ENCODE measurements at places on chromosomes 2 and 18.

- no peak for DNase-seq
Observed at GRCh38 chr2:21277068-21278056, 153.6 kb downstream of the TDRD15 start.

GRCh38 chr2:98516571-98516970 lies 71.9 kb downstream of the INPP4A start:
- DNase-seq: no peak

GRCh38 chr2:200741468-200742202 lies 70.1 kb upstream of the BZW1 start:
- DNase-seq: no peak

DNA sequence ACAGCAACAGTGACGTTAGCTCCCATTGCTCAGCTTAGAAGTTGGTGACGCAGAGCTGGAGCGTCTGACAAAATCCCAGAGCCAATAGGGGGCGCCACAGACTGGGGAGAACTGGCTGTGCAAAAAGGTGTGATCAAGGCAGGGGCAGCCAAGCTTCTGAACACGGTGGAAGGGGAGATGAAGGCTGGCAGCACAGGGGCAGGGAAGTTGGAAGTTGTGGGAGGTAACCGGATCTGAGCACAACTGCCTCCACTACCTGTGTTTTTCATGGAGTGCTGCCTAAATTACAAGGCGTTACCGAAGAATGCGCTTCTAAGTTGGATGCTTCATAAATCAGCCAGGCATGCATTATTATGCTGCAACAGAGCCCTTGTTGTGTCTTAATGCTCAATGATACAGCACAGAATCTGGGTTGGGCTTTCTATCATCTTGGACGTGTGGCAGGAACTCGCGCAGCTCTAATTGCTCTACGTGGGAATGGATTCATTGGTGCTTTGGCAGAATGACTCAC lies 370.0 kb downstream of the SLC4A3 start:
- no peak for DNase-seq

DNA sequence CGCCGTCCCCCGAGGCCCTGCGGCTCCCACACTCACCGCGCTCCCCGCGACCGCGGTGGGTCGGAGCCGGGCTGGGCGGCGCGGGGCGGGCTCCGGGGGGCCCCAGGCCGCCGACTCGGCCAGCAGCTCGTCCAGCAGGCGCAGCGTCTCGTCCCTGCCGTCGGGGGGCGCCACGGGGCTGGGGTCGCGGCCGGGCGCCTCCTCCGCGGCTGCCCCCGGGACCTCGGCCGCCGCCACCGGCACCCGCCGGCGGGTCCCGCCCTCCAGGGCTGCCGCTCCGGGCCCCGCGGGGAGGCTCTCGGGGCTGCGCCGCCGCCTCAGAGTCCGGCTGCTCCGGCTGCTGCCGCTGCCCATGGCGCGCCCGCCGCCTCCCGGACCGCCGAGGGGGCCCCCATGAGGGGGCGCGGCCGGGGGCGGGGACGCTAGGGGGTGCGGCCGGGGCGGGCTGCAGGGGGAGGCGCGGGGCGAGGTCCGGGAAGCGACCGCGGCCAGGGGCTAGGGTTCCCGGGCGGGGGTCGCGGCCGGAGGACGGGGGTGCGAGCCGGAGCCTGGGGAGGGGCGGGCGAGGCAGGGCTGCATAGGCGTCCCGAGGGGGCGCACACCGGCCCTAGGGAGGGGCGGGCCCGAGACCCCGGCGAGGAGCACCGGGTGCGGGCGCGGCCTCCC lies at the start of gene CYS1:
Gene CYS1, minus strand, starts transcription at position 542 of the 666 bp plus-strand sequence. Its CDS starts 188 bp downstream, at position 354.
- no peak for DNase-seq

DNA sequence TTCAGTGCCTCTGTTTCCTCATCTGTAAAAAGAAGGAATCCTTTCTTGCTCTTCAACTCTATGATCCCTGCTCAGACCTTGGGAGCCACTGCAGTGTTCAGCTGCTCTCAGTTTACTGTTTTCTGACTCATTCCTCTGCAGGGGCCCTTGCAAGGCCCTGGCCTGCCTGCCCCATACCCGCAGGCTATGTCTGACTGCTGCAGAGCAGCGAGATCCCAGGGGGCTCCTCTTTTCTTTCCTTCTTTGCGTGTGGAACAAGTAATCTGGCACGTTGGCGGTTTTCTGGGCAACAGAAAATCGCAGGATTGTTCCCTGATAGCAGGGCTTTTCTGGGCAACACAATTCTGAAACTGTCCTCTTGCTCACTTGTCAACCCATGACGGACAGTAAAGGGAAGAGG lies 376.0 kb downstream of the DCC start:
- DNase-seq: no peak

GRCh38 chr2:205198140-205198525 lies 484.2 kb upstream of the NRP2 start:
- DNase-seq: no peak

GRCh38 chr18:9494778-9495331 lies 19.5 kb downstream of the RALBP1 start:
- DNase-seq: no peak

Measured in activated T-helper 1 cell treated with anti-CD3 and anti-CD28 coated beads, Interleukin-2, amount 50 U/mL, for 16 hours (primary cell).